GM12891 (cell line): ENCODE measurements at places on chromosomes 4 and X.

DNA sequence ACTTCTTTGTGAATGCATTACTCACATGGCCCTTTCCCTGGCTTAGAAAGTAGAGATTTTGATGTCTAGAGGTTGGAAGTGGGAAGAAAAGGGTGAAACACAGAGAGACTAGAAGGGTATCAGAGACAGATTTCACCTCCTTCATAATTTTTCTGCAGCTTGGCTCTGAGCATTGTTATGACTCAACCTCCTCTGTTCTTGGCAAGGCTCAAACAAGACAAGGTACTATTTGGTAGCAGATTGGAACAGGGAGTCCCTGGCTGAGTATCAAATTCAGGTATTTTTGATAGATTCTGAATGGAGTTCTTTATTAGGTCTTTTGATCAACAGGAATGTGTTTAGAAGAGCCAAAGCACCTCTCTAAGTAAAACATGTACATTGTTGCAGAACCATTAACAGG is 146.3 kb upstream of the CHRDL1 start:
- DNase-seq = no peak

GRCh38 chrX:6526564-6527136 is 8.3 kb downstream of the VCX3A start:
- DNase-seq = no peak

DNA sequence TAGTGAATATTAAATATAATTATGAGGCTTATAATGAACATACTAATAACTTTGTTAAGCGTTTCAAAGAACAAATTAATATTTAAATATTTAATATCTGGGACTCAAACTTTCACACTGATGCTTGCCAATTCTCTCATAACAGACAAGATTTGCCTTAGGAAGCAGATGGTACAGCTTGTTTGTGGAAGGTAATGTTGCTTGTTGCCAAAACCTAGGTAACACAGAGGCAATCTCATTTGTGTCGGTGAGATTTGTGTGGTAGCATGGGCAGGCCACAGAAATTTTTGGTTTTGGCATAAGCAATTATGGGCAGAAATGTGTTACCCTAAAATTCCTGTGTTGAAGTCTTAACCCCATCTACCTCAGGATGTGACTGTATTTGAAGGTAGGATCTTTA is 114.9 kb upstream of the AFF2 start:
- no peak for DNase-seq

- DNase-seq = no peak
These were observed 100.8 kb upstream of the MAML3 start for GRCh38 chr4:140254651-140255299.

GRCh38 chr4:142352712-142353111 is 493.4 kb downstream of the INPP4B start:
- no peak for DNase-seq
